ENCODE measurements at places on chromosomes 3 and 15. TPM values are rescaled to one million over a fixed set of nuclear protein-coding genes. Genes with fewer than 3 reads are reported as not detected.
A peak's percentile ranks its signal among the peaks of the same experiment; 100 is the strongest.

GRCh38 chr3:72318504-72319193, 529.6 kb downstream of the SHQ1 start:
- no peaks in the 10 kb centered on the region for H3K36me3 ChIP-seq
- no peak overlapping the region for H3K27ac ChIP-seq
- no peak for DNase-seq
- no peak overlapping the region for H3K4me3 ChIP-seq
- no peaks in the 10 kb centered on the region for H3K27me3 ChIP-seq
- H3K4me1 ChIP-seq, result no peaks in the 10 kb centered on the region

GRCh38 chr3:85591451-85591850, 632.7 kb downstream of the CADM2 start:
- H3K36me3 ChIP-seq, result no peaks in the 10 kb centered on the region
- peaks cover 13% of the 10 kb centered on the region for H3K4me1 ChIP-seq
- no peaks in the 10 kb centered on the region for H3K27me3 ChIP-seq
- no peak for DNase-seq

GRCh38 chr15:90394074-90394473, 6.0 kb downstream of the IQGAP1 start:
- no peaks in the 10 kb centered on the region for H3K36me3 ChIP-seq
- no peak for DNase-seq
- H3K4me1 ChIP-seq, result peaks cover 47% of the 10 kb centered on the region
- H3K27ac ChIP-seq, result no peak overlapping the region
- H3K27me3 ChIP-seq, result no peaks in the 10 kb centered on the region
- H3K4me3 ChIP-seq, result no peak overlapping the region

DNA sequence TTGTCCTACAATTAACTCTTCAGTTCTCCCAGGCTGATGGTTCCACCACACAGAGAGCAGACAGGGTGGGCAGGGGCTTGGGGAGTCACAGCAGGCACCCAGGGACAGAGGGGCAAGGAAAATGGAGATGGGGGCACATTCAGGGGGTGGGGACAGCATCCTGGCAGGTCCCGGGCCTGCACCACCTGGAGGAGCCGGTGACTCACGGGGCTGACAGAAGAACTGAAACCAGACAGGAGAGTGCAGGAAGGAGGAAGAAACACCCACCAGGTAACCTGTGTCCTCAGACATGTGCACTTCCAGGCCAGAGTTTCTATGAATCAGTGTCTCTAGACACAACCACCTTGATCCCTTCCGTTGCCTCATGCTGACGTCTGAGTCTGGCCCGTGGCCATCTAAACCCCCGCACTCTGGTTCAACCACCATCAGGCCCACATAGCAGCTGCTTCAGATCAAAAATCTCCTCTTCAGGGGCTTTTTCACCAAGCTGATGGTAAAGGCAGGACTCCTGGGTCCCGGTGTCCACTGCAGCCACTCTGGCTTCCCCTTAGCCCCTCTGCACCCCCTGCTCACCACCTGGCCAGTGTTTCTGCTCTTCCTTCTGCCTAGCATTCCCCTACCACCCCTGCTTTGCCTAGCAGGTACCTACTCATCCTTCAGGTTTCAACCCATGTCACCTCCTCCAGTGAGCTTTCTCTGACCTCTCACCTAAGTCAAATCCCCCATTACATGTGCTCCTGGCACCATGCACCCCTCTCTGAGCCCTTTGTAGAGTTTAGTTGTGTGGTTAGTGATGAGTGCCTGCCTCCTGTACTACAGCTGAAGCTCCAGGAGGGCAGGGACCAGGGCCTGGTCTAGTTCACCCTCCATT, 16.5 kb upstream of the CYP11A1 start:
- DNase-seq, result no peak
- no peak overlapping the region for H3K4me3 ChIP-seq
- H3K36me3 ChIP-seq, result no peaks in the 10 kb centered on the region
- no peaks in the 10 kb centered on the region for H3K27me3 ChIP-seq

- no peaks in the 10 kb centered on the region for H3K36me3 ChIP-seq
- no peak overlapping the region for H3K4me3 ChIP-seq
- DNase-seq, result no peak
- no peak overlapping the region for H3K27ac ChIP-seq
- H3K27me3 ChIP-seq, result no peaks in the 10 kb centered on the region
These were observed 229.9 kb downstream of the NR2F2 start for GRCh38 chr15:96560246-96560895.

- no peaks in the 10 kb centered on the region for H3K36me3 ChIP-seq
- H3K27me3 ChIP-seq, result no peaks in the 10 kb centered on the region
- DNase-seq, result no peak
- no peak overlapping the region for H3K27ac ChIP-seq
- peaks cover 11% of the 10 kb centered on the region for H3K4me1 ChIP-seq
- H3K4me3 ChIP-seq, result no peak overlapping the region
These were observed 52.7 kb downstream of the CHST2 start for GRCh38 chr3:143172062-143172794.

DNA sequence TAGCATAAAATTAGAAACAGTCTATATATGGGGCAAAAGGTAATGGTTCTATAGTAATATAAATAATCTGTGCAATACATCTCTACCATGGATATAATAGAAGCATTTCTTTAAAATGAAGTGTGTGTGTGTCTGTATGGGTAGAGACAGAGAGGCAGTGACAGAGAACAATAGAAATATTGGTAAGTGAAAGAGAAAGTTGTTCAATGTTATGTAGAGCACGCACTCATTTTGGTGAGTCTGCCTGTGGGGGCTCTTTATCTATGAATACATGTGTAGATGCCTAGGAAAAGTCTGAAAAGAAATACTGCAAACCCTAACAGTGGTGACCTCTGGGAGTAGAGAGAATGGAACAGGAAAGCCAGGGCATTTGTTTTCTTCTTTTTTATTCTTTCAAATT, 182.6 kb downstream of the STAC start:
- DNase-seq, result no peak
- no peaks in the 10 kb centered on the region for H3K27me3 ChIP-seq
- H3K36me3 ChIP-seq, result no peaks in the 10 kb centered on the region

DNA sequence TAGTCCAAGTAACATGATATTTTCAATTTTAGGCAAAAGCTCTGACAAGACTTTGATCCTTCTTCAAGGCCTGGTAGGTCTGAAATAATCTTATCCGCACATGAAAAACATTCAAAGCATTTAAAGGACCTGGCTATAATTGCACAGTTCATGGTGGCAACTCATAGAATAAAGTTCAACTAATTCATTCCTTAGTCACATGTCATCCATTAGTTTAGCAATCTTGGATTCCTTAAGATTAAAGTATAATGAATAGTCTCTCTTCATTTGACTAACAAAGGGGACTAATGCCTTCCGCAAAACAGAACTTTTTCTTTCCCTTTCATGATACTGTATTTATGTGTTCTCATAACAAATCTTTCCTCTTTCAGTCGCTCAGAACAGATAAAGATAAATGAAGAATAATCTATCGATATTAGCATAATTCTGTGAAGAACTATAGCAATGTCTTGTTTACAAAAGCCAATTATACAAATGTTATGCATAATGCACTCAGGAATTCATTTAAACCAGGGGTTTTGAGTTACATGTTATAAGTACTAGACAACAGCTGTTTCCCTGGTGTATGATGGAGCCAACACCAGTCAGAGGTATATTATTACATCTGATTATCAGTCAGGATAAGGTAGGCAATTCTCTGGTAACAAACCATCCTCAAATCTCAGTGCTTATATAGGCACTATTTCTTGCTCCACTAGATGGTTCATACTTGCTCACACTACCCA, 172.5 kb downstream of the POTEB3 start:
- no peak overlapping the region for H3K4me3 ChIP-seq
- no peaks in the 10 kb centered on the region for H3K27me3 ChIP-seq
- no peak overlapping the region for H3K27ac ChIP-seq
- DNase-seq, result no peak
- H3K4me1 ChIP-seq, result no peaks in the 10 kb centered on the region
- no peaks in the 10 kb centered on the region for H3K36me3 ChIP-seq

DNA sequence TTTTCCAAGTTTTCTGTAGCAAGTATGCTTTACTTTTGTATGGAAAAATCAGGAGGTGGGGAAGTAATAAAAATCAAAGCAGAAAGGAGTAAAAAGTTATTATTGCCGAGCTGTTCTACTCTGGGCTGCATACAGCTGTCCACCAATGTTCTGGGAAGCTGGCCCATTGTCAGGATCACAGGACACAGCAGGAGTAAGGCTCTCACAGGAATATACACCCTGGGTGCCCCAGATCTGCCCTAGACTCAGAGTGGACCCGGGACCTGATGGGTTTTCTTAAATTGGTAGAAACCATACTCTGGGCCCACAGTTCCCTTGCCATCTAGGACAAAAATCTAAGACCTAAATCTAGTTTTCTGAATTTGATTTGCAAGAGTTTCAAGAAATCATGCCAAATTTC, 60.4 kb downstream of the TNIK start:
- no peaks in the 10 kb centered on the region for H3K27me3 ChIP-seq
- H3K4me3 ChIP-seq, result no peak overlapping the region
- H3K36me3 ChIP-seq, result no peaks in the 10 kb centered on the region
- no peak overlapping the region for H3K27ac ChIP-seq
- DNase-seq, result no peak

DNA sequence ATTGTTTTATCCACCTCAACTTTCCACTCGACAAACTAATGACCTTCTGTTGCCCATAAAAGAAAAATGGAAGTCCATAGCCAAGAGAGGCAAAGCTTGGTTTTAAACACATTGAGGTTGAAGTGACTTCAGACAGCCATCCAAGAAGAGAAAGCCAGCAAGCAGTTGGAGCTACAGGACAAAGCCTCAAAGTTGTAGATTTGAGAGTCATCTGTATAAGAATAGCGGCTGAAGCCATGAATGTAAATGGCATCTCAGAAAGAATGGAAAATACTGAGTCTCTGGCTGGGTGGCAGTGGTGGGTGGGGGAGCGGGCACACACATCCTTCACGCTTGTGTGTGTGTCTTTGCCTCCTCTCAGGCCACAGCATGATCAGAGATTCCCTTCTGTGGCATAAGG, 124.1 kb upstream of the CHRM5 start:
- no peaks in the 10 kb centered on the region for H3K36me3 ChIP-seq
- no peak for DNase-seq
- no peak overlapping the region for H3K4me3 ChIP-seq
- H3K27me3 ChIP-seq, result no peaks in the 10 kb centered on the region
- no peaks in the 10 kb centered on the region for H3K4me1 ChIP-seq
- no peak overlapping the region for H3K27ac ChIP-seq

DNA sequence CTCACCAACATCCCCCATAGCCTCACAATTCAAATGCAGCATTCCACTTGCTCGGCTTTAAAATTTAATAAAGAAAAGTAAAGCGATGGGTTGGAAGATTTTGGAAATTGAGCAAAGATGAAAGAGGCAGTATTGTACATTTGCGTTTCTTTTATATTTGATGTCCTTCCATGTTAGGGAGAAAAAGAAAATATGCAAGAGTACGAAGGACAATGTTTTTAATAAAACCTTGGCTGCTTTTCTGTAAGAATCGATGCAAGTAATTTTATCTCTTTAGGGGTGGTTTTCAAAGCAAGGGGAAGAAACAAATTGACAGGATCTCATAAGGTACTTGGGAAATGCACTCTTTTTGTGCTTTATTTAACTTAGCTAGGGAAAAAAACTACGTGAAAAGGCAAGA, 61.8 kb upstream of the TSC22D2 start:
- no peaks in the 10 kb centered on the region for H3K36me3 ChIP-seq
- no peak overlapping the region for H3K27ac ChIP-seq
- no peaks in the 10 kb centered on the region for H3K27me3 ChIP-seq

DNA sequence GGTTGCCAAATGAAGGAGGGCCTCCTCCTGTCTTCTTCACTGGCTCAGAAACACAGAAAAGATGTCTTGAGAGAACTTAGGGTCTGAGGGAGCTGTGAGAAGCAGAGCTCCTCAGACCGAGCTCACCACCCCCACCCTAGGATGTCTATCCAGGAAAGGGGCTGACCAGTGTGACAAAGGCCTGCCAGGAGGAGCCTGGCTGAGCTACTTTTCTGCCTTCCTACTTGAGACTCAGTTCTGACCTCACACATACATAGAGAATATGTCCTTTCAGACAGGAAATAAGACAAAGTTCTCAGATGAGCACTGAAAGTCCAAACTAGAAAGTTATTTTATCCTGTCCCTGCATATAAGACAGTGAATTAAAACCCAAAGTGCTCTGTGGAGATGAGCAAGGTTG, 54.5 kb downstream of the KIF9 start:
- H3K27ac ChIP-seq, result no peak overlapping the region
- H3K4me1 ChIP-seq, result no peaks in the 10 kb centered on the region
- H3K36me3 ChIP-seq, result no peaks in the 10 kb centered on the region
- H3K4me3 ChIP-seq, result no peak overlapping the region
- no peak for DNase-seq

DNA sequence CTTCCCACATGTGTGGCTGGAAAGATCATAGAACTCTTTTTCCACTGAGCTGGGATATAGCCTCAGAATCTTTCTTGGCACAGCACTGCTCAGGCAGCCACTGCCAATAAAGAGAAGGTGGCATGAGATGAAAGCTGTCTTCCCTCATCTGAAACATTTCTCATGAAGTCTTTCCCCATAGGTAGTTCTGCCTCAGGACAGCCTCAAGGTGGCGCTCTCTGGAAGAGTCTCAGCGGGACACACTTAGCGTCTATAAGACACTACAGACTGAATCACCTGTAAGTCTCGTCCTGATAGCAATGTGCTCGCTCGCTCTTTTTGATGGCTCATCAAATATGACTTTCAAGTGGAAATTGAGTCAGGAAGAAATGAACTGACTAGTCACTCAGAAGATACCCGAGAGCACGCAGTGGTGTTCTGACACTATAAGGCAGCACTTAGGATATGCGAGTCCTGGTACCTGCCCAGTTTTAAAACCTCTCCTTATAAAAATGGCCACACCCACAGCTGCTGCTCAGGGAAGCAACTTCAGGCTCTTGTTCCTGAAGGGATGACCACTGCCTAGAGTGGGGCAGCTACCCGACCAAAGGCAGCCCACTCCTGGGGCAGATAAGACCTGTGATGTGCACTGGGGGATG, 269.5 kb downstream of the SUCLG2 start:
- H3K4me3 ChIP-seq, result no peak overlapping the region
- H3K27me3 ChIP-seq, result no peaks in the 10 kb centered on the region
- no peaks in the 10 kb centered on the region for H3K36me3 ChIP-seq
- no peaks in the 10 kb centered on the region for H3K4me1 ChIP-seq

GRCh38 chr3:14503033-14503705, 37.0 kb downstream of the GRIP2 start:
- H3K4me1 ChIP-seq, result no peaks in the 10 kb centered on the region
- no peak overlapping the region for H3K4me3 ChIP-seq
- H3K36me3 ChIP-seq, result no peaks in the 10 kb centered on the region
- DNase-seq, result no peak

GRCh38 chr3:13451301-13451673, 28.8 kb upstream of the HDAC11 start:
- H3K4me3 ChIP-seq, result peak overlapping the region; percentile 60
- no peaks in the 10 kb centered on the region for H3K36me3 ChIP-seq
- no peak overlapping the region for H3K27ac ChIP-seq
- no peak for DNase-seq

The GOLGA8K gene
- total RNA-seq, result not detected

The IL17RE gene
- total RNA-seq, result 0.59 TPM

The PCLAF gene
- total RNA-seq, result 1.6 TPM

The MEX3B gene
- 1.4 TPM for total RNA-seq

The PLOD2 gene
- total RNA-seq, result 21.0 TPM

Measured in tibial nerve (tissue), 4 donors.